ENCODE measurements at places on chromosomes 11 and 22.
A peak's percentile ranks its signal among the peaks of the same experiment; 100 is the strongest.

GRCh38 chr22:25067851-25068421, 115.4 kb downstream of the KIAA1671 start:
- DNase-seq: peak; percentile 23

DNA sequence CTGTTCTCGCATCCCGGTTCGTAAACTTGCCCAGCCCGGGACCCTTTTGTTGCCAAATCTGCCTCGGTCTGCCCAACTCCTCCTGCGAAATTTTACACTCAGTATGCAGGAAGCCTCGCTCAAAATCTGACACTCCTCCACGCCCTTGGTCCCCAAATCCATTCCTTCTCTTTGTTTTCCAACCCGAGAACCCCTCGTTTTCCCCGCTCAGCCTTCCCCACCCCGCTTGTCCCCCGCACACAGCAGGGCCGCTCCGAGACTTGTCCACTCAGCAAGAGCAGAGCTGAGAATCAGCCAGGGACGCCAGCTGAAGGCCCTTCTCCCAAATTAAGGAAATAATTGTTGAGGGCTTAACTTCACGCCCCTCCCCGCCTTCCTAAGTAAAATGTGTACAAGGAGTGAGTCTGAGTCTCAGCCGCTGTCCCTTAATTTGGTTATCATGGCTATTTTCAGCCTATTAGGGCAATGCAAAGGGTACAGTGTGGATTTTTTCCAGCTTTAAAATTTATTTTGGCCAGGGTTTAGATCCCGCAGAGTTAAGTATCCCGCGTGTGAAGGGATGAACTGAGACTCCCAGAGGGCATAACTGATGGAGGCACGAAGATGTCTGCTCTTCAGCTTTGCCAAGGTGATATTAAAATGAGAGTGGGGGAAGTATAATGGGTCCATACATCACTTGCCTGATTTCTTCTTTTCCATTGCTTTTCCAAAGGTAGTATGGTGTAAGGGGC, 581 bp upstream of the FBXO3 start:
- DNase-seq: no peak

DNA sequence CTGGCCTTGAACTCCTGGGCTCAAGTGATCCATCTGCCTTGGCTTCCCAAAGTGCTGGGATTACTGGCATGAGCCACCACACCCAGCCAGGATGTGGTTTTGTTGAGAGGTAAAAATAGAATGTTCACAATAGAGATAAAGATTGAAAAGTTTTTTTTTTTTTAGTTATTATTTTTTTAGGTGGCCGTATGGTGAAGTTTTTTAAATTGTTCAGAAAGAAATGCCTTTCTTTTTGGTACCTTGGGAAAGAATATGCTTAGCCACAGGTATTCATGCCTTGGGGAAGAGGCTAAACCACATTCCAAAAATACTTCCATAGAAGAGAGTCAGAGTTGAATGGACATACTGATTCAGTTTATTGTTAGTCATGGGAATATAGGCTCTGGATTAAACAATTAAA, 143.4 kb downstream of the C11orf91 start:
- DNase-seq: no peak

DNA sequence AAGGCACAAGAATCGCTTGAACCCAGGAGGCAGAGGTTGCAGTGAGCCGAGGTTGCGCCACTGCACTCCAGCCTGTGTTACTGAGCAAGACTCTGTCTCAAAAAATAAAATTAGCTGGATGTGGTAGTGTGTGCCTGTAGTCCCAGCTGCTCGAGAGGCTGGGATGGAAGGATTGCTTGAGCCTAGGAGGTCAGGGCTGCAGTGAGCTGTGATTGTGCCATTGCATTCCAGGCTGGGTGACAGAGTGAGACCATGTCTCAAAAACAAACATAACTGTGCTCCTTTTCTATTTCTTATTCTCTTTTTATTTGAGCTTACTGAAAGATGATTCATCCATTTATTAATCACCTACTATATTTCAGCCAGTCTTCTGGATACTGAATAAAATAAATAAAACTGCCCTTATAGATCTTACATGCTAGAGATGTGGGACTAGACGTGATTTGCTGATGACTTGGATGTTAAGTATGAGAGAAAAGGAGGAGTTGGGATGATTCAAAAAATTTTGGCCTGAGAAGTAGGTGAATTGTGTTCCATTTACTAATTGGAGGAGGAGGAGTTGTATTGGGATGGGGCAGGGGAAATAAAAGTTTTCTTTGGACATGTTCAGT, 18.0 kb downstream of the PAAF1 start:
- DNase-seq: no peak

DNA sequence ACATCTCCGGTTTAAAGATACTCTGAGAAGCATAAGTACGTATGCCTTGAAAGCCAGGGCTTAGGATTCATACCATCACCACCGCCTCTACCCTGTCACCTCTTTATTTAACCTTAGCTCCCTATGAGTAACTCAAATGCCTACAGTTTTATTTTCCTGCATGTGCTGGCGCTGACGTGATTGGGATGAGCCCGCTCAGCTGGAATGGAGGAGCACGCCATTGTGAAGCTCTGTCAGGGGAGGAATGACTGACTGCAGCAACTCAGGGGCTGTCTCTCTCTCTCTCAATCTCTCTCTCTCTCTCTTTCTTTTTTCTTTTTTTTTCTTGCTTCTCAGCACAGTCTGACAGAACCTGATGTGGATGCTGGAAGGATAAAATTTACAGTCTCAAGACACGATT, 12.4 kb downstream of the CAVIN3 start:
- no peak for DNase-seq

DNA sequence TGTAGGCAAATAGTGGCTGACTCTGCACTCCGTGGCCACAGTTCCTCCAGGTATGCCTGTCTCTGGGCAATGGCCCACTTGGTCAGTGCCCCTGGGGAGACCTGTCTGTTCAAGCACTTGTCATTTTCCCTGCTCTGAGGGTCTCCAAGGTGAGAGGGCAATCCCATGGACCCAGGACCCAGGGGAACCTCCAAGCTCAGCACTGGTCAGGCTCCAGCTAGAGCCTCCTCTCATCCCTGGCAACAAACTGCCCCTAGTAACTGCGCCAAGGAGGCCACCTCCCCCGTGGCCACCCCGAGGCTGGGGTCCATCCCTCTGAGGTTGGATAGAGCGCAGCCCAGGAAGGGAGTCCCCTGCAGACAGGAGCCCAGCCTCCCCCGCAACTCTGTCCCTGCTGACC, 713 bp upstream of the ANKK1 start:
- no peak for DNase-seq

DNA sequence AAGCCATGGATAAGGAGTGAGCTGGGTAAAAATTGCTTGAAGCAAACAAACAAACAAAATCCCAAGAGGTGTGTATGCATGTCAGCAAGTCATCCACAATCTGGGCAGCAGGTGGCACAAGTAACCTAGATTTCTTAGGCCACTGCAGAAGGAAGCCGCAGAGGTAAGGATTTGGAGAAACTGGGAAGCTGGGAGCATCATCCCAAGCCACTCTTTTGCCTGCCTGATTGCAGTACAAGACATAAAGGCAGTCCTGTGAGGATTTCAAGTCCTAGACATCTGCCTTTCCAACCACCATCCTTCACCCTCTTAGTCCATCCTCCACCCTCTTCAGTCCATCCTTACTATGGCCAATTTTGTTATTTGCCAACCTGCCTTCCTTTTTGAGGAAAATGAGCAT, 67.2 kb upstream of the BMAL1 start:
- DNase-seq: no peak
